HuH-7 (cell line): ENCODE measurements at places on chromosomes 16 and 17.

DNA sequence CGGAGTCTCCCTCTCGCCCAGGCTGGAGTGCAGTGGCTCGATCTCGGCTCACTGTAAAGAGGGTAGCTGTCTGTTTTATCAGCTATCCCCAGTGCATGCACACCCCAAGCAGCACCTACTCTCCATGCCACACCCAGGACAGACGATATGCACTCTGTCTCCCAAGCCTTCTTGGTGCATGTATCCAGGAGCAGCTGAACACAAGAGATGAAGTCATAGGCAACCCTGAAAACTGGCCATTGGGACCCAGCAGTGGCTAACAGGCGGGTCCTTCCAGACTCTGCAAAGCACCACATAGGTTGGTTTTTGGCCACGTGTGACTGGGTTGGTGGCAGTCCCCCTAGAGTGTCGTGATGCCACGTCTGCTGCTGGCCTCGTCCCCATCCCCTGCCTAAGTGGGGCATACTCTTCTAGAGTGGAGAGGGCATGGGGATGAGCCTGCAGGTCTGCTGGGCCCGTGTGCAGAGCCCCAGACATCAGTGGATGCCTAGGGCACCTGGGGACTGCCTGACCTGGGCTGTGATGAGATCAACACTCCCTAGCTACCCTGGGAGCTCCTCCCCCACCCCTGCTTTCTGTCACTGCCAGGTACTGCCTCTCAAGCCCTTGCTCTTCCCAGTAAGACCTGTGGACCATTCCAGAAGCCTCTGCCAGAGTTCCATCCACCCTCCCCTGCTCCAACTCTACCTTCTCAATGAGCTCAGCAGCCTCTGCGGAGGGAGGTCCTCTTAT is 9.3 kb downstream of the PDE6G start:
- no peak for DNase-seq

GRCh38 chr17:47204722-47205418 is 4.3 kb upstream of the MYL4 start:
- no peak for DNase-seq

DNA sequence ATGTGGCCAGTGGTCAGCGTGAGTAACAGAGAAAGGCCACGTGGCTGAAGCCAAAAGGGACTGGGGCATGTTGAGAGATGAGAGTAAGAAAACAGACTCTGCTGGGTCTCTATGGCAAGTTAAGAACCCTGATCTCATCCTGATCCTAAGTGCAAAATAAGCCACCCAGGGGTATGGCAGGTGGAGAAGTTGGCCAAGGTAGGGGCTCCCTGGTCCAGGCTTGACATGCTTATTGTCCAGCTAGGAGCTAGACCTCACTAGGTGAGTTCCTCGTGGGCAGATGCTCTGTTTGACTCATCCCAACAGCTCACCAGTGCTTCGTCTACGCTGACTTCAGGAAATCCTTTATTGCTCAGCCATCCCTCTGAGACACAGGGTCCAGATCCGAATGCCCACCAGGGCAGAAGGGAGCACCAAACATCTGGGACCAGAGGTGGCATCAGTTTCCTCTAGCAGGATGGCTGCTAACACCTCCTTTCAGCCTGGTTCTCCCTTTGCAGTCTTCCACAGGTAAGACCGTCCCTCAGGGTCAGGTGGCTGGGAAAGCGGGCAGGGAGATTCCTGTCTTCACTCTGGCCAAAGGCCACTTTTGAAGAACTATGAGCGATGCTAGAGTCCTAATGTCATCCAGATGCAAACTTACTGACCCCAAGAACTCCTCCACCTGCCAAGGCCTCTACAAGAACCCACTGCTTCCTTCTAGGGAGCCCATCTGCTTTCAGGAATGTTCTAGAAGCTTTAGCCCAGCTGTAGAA is 99.5 kb downstream of the CDYL2 start:
- DNase-seq = no peak

DNA sequence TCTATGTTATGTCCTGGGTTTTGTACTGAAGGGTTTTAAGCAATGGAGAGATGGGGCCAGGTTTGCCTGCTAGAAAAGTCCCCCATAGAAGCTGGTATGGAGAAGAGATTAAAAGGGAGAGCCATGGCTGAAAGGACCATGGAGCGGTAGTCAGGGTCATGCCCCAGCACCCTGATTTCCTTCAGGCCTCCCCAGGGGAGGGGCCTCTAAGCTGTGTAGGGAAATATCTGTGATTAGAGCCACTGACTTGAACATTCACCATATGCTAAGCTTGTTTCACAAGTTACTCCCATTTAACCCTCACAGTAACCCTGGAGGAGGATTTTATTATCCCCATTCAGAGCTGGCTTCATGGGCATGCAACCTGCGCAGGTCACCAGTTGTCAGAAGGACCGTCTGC is 3.8 kb upstream of the ATP2A3 start:
- no peak for DNase-seq

DNA sequence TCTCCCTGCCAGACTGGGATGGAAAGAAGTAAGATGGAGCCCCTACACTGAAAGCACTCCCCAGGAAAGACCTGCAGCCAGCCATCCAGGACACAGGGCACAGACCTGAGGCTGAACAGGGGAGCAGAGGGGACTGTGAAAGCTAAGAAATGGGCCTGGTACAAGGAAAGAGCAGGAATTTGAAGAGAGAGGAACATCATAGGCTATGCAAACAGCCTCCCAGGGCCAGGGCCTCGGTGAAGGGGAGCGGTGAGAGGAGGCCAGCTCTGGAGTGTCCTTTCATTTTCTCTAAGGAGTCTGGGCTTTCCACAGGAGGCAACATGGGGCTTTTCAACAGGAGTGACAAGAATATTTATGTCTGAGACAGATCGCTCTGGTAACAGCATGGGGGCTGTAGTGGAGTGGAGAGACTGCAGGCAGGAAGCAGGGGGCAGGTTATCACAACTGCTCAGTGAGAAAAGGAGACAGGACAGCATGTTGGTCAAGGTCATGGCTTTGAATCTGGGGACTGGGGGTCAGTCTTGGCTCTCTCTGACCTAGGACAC is 50.1 kb downstream of the TOM1L2 start:
- no peak for DNase-seq

DNA sequence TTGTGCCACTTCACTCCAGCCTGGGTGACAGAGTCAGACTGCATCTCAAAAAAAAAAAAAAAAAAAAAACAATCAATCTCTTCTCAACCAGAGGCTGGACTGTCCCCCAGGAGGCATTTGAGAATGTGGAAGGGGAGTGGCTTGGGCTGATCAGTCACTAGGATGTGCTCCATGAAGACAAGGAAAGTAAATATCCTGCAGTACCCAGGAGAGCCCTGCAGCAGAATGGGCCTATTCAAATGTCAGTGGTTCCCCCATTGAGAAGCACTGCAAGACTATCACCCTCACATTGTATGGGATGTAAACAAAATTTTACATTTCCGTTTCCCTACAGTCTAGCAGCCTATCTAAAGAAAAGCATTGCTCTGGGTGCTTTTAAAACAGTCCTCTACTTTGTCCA is 70.3 kb downstream of the DNAH9 start:
- DNase-seq = no peak

- no peak for DNase-seq
Observed at GRCh38 chr17:61149106-61149825, 250.4 kb upstream of the TBX2 start.

GRCh38 chr17:20987511-20987910 is 55.3 kb downstream of the USP22 start:
- DNase-seq = no peak

GRCh38 chr17:63785556-63785955 is 11.6 kb downstream of the DDX42 start:
- DNase-seq = no peak

- DNase-seq = no peak
Observed at GRCh38 chr17:72104164-72104862, 16.5 kb upstream of the SOX9 start.

DNA sequence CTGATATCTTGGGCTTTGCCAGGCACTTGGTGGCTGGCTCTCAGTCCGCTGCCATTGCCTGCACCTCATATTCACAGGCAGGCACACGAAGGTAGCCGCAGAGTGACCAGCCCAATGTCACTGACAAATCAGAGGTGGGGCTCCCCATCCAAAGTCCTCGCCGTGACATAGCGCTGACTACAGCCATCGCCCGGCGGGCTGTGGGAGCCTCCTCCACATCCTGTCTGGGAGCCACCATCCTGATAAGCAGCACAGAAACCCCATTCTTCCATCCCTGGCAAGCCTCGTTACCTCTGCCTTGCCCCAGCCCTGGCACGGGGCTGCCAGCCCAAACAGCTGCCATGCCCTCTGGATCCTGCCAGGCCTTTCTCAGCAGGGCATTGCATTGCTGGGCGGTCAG is 437.8 kb downstream of the SLC39A11 start:
- no peak for DNase-seq

DNA sequence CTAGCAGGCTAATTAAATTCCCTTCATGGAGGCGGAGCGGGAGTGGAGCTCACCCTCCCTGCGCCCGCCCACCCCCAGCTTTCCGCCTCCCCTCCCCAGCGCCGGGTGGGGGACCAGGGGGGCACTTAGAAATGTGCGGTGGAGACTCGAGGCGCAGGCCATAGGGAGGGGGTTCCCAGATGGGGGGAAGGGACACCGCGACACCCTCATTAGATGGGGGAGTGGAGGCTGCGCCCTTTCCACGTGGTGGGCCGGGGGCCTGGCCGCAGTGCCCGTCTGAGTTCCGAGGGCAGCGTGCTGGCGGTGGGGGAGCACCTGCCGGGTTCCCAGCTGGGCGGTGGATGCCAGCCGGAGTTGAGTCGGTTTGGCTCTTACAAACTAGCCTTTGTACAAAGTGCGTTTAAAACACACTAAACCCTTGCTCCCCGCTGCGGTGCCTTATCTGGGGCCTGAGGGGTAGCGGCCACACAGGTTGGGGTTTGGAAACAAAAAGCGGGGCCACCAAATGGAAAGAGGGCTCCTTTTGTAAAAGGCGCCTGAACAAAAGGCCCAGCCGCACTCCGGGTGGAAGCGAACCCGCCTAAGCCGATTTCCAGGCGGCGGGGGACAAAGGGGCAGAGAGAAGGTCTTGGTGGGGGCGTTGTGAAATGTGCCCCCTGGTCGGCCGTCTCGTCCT is 1.4 kb downstream of the GSE1 start:
- DNase-seq = no peak

DNA sequence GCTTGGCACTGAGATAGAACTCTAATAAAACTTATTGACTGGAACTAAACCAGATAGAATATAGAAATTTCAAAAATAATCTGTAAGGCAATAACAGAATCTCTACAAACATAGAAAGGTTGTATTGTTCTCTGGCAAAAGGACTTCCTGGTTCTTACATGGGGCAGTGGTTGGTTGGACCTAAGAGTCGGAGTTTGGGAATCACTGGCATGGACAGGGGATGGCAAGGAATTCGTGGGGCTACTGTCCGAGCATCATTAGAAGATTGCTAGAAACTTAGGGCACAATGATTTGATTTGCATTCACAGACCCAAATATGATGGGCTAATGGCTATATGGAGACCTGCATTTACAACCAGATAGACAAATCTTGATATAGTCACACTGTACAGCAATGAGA is 103.8 kb upstream of the GOT2 start:
- DNase-seq = no peak

GRCh38 chr17:74852237-74853047 is 7.2 kb downstream of the GRIN2C start:
- DNase-seq = no peak

- DNase-seq = no peak
Observed at GRCh38 chr17:7558544-7559319, at the start of gene TNFSF13. Gene TNFSF13 (plus strand): TSS chr17:7558750. CDS start chr17:7559040, 290 bp downstream.

DNA sequence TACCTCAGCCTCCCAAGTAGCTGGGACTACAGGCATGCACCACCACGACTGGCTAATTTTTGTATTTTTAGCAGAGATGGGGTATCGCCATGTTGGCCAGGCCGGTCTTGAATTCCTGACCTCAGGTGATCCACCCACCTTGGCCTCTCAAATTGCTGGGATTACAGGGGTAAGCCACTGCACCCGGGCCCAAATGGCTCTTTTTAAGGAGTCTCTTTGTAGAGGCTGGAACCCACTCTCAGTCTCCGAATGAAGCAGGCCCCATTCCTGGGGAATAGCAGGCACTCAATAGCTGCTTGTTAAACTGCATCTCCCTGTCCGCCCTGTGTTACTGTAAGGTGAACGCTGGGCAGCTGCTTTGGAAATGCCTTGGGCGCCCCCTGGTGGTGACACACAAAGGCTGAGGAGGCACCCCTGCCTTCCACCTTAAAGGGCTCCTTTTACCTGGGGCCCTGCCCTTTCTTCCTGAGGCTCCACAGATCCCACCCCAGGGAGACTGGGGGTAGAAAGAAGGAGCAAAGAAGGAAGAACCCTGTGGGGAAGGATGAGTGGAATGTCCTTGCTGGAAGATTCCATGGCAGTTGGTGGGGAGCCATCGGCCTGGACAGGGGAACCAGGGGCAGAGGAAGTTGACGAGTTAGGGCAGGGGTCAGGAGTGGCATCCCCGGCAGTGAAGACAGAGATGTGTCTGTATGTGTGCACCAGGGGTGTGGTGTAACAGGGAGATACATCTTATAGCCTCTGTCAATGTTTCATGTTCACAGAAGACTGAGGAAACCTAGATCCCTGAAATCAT is 6.1 kb upstream of the SP2 start:
- DNase-seq = peak; percentile 76

DNA sequence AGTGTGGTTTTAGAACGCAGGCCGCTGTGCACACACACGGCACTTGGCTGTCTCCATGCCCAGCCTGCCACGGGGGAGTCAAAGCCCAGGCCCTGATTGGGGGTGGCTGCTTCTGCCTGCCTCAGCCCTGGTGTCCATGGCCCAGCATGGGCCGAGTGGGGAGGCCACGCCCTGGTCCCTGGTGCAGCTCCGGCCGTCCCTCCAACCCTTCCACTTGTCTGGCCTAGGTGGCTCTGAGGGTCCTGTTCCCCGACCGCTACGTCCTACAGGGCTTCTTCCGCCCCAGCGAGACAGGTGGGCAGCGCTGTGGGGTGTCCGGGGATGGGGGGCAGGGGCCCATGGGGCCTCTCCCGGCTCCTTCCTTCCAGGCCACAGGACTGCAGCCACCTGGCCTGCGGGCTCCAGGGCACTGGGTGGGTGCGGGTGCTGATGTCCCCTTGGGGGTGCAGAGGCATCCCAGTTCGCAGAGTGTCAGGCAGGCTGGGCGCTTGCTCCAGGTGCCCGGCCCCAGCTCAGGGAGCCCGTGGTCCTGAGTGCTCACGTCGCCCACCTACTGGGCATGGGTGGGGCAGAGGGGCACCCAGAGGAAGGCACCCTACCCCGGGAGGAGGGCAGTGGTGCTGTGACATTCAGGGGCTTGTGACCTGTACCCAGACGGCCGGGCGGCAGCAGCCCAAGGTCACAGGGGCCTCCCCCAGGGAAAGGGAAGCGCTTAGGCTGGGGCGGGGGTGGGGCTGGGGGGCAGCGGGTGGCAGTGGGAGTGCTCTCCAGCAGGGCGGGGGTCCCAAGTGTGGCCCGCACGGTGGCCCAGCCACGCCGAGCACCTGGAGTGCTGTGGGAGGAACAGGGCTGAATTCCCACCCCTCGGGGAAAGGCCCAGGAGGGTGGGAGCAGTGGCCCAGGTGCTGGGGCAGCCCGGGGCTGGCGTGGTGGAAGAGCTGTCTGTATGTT is 11.8 kb downstream of the CENPX start:
- no peak for DNase-seq
